ENCODE measurements at places on chromosomes 2 and 18.
A peak's percentile ranks its signal among the peaks of the same experiment; 100 is the strongest.

- no peak for DNase-seq
Measured at GRCh38 chr2:25551316-25551715, 122.1 kb downstream of the DTNB start.

- no peak for DNase-seq
Measured at GRCh38 chr18:23740105-23740830, 51.0 kb downstream of the LAMA3 start.

DNA sequence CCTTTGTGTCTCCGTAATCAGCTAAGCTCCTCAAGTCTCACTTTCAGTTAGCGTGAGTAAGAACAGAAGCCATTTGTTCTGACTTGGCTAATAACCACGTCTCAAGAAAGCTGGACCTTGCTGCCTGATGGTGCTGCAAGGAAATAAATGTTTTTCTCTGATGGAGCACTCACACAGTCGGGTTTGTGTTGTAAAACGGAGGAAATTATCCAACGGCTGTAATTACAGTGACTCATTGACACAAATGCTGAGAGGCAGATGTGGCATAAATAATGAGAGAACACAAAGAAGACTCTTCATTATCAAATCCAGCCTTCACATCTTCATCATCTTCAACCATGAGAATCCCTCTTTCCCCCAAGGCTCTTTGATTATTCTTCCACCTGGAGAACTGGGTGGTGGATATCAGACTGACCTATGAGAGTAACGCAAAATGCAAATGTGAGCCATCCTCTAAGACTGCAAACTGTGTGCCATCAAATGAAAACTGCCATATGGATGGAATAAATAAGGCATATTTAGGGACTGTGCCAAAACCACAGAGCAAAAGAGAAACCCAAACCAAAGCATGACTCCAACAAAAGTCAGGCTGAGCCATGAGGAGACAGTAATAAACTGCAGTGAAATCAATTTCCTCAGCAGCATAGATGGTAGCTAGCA lies 252.6 kb downstream of the RND3 start:
- DNase-seq = peak; percentile 79

- DNase-seq = no peak
Measured at GRCh38 chr2:48283586-48284269, 246.2 kb upstream of the STON1 start.

DNA sequence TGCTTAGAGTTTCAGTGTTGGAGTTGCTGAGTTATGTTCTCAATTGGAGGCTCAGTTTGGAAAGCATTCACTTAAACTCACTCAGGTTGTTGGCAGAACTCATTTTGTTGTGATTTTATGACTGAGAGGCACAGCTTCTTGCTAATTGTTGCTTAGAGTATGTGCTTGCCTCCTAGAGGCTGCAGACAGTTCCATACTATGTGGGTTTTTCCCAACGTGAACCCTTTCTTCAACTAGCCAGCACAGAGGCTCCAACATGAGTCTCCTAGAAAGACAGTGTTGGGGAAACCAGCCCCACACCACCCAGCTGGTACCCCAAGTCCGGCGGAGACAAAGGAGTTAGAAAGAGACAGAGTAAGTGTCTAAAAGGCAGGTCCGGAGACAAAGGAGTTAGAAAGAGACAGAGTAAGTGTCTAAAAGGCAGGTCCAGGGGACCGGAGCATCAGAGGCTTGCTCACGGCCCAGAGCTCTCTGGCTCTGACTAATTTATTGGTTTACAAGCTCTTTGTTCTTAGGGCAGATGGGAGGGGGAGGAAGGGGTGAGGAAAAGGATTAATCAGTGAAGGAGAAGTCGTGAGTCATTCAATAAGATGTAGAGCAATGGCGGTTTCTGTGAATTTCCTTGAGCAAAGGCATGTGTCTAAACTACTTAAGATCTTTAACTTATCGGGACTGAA lies 999.7 kb upstream of the LRRTM1 start:
- no peak for DNase-seq

- peak; percentile 20 for DNase-seq
Measured at GRCh38 chr18:59631583-59632181, 65.5 kb downstream of the CCBE1 start.

DNA sequence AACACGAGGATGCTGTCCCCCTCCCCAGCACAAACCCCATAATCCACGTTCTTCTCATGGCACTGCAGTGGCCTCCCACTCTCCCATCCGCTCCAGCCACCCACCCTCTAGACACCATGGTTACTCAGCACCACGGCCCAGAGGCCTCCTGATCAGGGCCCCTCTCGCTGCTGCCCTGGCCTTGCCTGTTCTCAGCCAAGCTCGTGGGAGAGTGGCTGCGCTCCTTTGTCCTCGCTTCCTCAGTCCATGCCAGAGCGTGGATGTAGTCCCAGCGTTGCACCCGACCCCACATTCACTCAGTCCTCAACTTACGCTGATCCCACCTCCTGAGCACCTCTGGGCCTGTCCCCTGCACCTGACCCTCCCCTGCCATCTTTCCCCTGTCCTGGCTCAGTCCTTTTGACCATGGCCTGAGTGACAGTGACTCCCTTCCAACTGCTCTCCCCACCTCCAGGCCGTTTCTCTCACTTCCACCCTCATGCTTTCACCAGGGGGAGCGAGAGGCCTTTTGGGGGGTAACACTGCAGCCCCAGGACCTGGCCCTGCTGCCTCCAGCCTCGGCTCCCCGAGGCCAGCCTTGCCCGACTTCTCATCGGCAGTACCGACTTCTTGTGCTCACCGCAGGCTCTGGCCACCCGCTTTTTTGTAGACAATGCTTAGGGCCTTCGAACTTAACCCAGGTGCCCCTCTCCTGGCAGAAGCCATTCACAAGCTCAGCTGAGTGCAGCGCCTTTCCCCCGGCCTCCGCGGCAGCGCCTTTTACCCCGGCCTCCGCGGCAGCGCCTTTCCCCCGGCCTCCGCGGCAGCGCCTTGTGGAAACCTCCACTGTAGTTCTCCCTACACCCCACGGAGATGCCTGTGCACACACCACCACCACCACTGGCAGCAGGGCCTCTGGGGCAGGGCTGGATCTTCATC lies 131.4 kb downstream of the CLIP4 start:
- DNase-seq = no peak

DNA sequence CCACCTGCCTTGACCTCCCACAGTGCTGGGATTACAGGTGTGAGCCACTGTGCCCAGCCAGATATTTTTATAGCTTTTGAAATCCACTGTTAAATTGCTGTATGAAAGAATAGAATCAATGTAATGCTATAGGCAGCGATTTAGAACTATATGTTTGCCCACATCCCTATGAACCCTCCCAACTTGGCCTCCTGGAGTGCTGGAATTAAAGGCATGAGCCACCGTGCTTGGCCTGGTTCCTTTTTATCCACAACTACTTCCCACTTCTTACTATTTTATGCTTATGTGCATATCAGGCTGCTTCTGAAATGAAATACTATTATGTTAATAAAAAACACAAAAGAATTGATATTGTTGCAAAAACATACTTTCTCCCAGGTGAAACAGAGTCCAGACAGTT lies 11.6 kb upstream of the PTPN2 start:
- no peak for DNase-seq

- DNase-seq = peak; percentile 38
Measured at GRCh38 chr18:74139888-74140287, 7.7 kb downstream of the FBXO15 start.

- no peak for DNase-seq
Measured at GRCh38 chr2:120990451-120990871, 254.8 kb downstream of the GLI2 start.

DNA sequence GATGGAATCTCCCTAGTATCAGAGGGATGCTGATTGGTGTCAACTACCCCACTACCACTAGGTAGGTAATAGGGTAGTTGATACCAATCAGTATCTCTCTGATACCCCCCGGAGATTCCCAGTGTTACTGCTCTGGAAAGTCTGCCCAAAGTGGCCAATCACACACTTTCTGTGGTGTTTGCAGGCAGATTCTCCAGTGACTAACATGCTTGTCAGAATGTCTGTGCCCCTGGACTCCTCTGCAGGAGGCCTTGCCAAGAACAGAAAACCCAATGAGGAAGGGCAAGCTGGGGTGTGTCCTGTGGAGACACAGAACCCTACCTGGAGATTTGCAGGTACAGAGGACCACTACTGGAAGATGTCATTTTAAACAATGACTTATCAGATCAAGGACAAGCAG lies 135.1 kb downstream of the RIT2 start:
- no peak for DNase-seq

GRCh38 chr2:149768320-149768799 lies 180.8 kb upstream of the MMADHC start:
- DNase-seq = no peak

DNA sequence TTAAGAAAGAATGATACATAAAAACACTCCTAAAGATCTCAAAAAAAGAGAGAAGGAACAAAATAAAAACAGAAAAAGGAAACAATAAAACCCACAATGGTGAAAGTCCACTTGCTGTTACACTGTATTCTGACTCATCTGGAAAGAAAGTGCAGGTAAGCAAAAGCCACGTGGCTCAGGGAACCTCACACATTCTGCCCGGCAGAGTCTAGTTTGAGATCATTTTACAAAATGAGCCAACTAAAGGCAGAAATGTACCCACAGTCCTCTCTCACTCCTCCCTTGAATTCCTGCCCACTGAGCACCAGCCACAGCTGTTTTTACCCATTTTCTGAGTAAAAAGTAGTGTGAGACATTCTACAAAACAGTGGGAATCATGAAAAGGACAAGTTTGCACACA lies 10.0 kb downstream of the KCNH7 start:
- no peak for DNase-seq

All from AG08396 (cell line).